Effector memory CD4-positive, alpha-beta T cell (primary cell): ENCODE measurements at places on chromosomes 2 and 18.

DNA sequence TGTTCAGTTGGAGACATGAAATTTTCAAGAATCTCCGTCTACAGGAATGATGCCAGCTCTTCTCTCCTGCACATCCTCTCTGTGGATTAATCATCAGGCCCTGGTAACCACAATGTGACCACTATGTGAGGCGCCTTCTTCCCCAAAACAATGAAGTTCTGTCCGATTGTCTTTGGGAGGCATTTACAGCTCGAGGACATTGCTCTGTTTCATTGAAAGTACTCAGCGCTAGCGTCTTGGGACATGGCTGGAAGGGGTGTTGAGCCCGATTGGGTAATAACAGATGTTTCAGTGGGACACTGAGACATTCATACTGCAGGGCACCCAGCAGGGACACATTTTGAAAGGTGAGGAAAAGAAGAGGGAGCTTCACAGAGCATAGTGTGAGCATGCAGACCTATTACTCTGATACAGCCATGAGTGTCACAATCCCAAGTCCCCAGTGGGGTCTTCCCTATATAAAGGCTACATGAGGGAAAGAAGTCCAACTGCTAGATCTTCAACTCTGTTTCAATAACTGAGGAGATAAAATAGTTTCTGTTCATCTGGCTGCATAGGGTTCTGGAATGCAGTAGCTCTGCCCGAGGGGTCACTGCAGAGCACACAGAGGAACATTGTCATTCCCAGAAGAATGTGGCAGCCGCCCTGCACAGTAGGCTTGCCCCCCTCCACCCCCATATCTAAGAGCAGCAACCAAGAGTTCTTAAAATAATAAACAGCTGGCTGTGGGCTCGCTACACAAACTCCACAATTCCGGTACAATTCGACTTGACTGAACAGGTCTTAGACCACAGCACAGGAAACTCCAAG, 237.3 kb downstream of the OSR1 start:
- no peak for DNase-seq

DNA sequence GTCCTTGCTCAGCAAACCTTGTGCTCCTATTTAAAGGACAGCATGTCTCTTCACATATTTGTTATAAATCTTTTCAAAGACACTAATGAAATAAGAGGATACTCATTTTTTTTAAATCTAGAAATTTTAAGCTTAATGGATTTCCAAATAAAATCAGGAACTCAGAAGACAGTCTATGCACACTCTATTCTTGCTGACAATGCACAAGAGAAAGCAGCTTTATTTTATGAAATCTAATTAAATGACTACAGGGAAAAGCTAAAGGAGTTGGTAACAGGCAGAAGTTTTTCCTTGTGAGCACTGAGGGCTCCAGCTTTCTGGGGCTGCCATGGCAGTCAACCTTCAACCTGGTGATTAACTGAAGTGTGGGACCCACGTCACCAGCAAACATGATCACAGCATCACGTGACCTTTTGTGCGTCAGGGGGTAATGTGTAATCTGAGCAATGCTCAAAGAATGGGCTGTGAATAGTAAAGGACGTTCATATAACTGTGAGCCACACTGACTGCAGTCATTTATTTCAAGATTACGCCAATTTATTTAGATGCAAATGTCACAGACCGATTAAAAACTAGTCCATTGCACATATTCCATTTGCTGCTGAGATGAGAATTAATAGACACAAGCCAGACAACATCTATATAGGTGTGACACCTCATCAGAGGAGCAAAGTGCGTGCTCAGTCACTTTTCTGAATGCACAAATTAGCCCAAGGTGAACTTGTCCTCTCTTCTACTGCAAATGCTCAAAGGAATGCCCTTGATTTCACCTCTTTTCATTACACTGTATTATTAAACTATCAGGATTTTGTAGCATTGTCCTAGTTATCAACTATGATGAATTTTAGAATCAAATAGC, 11.6 kb upstream of the DNER start:
- no peak for DNase-seq

DNA sequence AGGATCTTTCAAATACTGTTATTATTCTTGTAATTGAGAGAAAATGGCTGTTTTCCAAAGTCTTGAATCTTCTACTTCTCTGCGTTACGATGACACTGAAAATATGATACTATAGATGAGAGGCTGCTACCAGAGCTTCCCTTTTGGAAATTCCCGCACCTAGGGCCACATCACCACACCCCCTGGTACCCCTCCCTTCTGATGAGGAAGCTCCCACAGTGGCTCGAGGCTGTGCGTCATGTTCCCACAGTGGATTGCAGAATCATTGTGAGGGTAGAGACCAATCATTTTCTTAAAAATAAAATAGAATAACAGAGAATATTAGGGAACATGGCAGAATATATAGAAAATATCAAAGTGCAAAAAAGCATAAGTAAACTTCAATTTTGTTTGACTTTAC, 268.9 kb upstream of the SMIM21 start:
- no peak for DNase-seq

GRCh38 chr2:16126517-16127275, 186.3 kb downstream of the MYCN start:
- DNase-seq, result no peak

DNA sequence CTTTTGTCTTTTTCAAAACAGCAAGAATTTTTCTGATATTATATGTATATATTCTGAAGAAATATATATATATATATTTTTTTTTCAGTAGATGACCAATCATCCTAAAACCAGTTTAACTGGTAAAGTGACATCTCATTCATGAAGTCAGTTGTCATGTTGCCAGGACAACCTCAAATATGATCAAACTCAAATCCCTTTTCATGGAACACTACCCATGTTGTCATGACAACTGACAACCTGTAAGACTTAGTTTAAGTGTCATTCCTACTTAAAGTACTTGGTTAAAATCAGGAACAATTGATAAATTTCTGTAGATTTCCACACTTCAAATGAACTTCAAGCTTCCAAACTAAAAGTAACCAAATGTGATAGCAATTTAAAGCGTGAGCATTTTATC, 101.8 kb upstream of the ERBB4 start:
- no peak for DNase-seq
